AG20443 (cell line): ENCODE measurements at places on chromosomes 11 and 22.
A peak's percentile ranks its signal among the peaks of the same experiment; 100 is the strongest.

DNA sequence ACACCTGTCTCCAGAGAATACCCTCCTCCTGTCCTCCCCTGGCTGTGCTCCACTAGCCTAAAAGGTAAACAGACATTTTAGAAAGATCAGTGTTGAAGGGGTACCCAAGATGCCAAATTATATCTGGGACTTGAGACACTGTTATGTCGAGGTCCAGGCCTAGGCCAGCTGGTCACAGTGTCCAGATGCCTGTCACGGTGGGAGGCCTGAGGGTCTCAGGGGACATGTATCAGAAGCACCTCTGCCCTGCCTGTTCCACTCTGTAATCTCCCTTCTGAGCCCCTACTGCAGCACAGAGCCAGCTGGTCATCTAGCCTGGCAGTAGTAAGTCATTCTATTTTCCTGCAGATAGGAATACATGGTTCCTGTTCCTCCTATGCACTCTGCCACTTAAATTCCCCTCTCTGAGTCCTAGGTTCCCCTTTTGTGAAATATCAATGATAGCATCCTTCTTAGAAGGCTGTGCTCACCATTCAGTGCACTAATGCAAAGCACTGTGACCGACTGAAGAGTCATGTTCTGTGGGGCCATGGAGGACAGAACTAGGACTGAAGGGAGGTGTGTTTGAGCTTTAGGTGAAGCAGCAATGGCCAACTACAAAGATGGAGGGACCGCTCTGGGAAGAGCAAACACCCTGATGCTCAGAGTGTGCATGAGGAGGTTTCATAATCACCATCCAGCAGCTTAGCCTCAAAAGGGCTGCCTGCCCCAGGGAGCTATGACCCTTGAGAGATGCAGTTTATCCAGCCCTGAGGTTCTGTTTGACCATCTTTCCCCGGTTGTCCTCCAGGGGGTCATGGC lies 44.8 kb upstream of the TUB start:
- no peak for DNase-seq

DNA sequence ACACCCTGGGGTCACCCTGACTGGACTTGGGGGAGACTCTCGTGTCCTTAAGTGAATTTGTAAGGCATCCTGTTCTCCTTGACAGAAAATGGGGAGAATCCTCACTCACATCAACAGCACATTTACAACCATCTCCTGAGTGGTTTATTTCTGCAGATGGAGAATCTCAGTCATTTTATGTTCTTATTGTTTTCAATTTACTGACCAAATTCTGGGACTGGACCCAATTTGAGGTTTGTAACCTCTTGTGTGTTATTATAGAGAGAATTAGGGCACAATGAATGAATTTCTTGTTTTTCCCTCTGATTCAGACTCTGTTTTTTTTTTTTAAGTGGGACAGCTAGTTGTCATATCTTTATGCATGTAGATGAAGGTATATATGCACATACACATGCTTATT lies 104.9 kb downstream of the ADAMTS15 start:
- peak; percentile 72 for DNase-seq

DNA sequence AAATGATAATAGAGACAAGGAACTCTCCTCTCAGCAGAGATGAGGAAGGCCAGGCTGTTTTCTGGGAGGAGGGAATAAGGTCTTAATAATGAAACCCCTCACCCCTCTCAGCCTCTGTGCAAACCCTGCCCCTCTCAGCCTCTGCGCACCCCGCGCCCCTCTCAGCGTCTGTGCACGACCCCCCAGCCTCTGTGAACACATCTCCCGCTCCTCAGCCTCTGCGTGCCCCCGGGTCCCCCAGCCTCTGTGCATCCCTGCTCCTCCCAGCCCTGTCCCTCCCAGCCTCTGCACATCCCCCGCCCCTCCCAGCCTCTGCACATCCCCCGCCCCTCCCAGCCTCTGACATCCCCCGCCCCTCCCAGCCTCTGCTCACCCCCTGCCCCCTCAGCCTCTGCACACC lies 837.8 kb downstream of the TBC1D22A start:
- no peak for DNase-seq

DNA sequence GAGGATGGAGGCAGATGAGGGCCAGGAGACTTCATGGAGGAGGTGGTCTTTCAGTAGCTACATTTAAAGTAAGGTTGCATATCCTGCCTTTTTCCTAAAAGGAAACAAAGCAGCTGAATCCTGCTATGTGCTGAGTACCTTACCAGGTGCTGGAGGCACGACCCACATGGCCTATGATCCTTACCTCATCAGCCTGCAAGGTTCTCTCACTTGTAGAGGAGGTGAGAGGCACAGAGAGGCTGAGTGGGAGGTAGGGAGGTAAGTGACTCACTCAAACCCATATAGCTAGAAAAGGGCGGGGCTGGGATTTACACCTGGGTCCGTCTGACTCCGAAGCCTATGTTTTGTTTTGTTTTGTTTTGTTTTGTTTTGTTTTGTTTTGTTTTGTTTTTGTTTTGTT lies 75.8 kb downstream of the BUD13 start:
- DNase-seq: no peak

- peak; percentile 53 for DNase-seq
Measured at GRCh38 chr11:129223701-129224149, 31.6 kb upstream of the ARHGAP32 start.

GRCh38 chr11:975827-976226 lies 50.2 kb downstream of the AP2A2 start:
- DNase-seq: peak; percentile 45

DNA sequence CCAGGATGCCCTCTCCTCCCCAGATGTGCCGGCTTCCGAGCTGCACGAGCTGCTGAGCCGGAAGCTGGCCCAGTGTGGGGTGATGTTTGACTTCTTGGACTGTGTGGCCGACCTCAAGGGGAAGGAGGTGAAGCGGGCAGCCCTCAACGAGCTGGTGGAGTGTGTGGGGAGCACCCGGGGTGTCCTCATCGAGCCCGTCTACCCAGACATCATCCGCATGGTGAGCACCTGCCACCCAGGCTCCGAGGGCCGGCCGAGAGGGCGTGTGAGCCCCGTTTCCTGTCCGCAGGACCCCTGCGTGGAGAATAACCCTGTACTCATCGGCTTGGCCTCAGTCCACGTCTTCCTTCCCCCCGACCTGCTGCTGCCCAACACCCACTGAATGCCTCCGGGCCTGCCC lies 2.2 kb downstream of the PPP2R5B start:
- DNase-seq: no peak

GRCh38 chr11:94077552-94078293 lies 50.9 kb upstream of the PANX1 start:
- no peak for DNase-seq

- DNase-seq: no peak
Measured at GRCh38 chr11:126305699-126306098, 1.8 kb downstream of the DCPS start.

DNA sequence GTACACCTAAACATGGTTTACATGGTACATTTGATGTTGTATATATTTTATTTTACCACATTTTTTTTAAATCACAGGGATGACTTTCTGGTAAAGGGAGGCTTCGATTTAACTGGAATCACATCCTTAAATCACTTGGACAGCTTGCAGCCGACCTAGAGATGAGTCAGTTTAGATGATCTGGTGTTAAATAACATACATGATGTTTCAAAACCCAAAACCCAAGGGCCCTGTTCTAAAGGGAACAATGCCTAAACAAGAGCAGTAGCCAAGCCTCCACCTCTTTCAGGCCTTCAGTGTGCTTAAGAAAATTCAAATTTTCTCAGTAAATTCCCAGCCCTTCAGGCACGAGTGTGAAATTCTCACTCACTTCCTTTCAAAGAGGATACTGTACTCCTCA lies 108.8 kb downstream of the WT1 start:
- no peak for DNase-seq

- peak; percentile 90 for DNase-seq
Measured at GRCh38 chr11:130706572-130706971, 209.7 kb downstream of the SNX19 start.

DNA sequence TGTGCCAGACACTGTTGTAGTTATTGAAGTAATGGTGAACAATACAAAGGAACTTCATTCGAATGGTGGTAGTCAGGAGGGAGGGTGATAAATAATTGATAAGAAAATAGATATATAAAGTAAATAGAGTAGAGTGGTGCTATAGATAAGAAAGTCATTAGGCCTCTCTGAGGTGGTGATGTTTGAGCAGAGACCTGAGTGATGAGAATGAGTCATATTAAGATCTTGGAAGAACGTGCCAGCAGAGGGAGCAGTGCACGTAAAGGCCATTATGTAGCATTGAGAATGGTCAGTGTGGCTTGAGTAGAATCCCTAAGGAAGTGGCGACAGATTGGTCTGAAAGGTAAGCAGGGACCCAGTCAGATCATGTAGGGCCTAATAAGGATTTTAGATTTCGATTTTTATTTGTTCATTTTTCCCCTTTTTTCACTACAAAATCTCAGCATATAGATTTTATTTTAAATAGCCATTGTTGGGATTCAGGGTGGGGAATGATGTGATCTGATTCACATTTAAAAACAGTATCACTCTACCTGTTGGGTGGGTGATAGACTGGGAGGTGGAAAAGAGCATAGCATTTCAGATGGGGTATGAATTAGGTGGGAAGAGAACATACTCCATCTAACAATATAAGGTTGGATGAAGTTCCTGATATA lies 44.7 kb downstream of the CCDC90B start:
- peak; percentile 53 for DNase-seq

- no peak for DNase-seq
Measured at GRCh38 chr11:75770102-75770501, 1.5 kb downstream of the DGAT2 start.

- DNase-seq: no peak
Measured at GRCh38 chr11:72759468-72759985, 7.3 kb upstream of the ARAP1 start.

DNA sequence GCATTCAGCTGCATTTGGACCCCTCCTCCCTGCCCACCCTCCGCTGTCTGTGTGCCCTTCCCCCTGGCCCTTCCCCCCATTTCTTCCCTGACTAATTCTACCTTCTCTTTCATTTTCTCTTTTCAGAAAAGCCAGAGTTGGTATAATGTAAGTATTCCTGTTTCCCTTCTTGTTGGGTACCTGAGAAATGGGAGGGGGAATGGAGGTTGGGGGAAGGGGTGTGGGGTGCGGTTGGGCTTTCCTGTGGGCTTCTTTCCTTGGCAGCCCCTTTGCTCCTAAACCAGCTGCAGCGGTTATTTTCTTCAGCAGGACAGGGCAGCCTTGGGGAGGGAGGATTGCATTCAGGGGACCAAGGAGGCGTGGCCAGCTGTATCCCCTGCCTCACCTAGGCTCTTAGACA lies 70.2 kb downstream of the SCN3B start:
- peak; percentile 27 for DNase-seq

DNA sequence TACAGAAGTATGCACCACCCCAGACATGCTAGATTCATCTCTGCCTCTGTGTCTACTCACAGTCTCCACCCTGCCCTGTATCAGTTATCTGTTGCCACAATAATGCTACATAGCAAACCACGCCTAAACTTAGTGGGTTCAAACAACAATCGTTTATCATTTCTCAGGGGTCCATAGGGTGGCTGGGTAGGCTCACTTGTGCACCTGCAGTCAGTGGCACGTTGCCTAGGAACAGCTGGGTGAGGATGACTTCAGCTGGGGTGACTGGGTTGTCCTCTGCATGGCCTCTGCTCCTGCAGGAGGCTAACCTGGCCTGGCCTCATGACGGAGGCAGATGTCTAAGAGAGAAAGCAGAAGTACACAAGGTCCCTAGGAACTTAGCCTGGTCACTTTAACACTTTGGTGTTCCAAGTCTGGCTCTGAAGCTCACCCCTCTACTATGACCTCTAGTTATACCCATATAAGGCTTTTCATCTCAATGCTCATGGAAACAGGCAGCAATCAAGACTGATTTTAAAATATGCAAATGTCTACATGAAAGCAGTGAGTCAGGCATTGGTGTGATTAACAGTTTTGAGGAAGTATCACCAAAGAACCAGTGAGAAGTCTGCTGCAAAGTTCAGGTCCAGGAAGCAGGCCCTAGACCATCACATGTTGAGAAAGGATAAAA lies 10.7 kb downstream of the OLFML1 start:
- DNase-seq: no peak

- peak; percentile 26 for DNase-seq
Measured at GRCh38 chr11:94201004-94201465, 72.4 kb downstream of the PANX1 start.

DNA sequence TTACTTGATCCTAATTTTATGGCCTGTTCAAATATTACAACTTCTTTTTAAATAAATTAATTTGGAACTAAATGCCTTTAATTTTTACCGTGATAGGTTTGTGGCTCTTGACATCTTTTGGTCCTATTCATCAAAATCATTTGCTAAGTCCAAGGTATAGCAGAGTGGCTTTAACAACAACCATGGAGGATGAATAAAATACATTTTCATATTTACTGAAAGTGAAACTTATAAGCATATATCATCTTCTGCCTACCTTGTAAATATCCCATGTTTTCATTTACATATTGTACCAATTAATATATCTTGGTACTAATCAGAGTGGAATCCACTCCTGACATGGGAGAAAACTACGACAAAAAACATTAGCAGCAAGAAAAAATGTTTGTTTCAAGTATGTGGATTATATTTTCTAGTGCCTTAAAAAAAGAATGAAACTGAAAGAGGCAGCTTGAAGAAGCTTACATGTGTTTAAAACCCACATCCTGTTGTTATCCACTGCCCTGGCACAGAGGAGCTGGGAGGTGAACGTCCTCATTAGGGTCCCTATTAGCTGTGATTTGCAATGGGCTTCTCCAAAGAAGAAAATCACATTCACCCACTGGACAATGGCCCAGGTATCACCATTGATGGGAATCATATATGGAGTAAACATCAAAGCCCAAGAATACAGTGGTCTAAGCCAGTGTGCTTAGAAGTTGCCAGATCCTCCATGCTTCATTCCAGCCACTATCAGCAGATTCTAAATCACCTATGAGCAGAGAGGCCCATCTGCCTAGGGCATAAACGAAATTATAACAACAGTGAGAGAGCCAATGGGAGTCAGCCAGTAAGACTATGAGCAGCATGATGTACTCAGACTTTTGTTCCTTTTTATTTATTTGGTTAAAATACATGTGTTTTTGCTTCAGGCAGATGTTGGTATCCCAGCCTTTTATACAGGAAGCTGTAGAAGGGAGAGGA lies 84.7 kb downstream of the MAML2 start:
- DNase-seq: no peak

- DNase-seq: no peak
Measured at GRCh38 chr11:128859563-128860441, 7.3 kb downstream of the KCNJ1 start.

DNA sequence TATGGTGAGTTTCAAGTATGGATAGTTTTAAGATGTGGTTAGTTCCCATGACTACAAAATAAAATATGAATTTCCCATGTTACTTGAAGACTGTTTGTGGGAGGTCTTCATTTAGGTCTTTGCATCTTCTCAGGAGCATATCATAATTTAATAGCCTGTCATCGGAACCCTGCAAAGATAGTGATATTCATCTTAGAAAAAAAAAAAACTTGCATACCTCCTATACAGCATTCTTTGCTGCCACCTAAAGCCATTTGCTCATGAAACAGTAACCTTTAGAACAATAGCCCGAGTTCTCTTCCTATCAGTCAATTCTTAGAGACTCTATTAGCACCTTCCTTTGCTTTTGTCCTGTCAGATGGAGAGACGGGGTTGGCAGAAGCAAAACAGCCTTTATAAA lies 75.3 kb downstream of the ARFGAP2 start:
- DNase-seq: no peak

- DNase-seq: no peak
Measured at GRCh38 chr11:77171885-77172665, 44.0 kb downstream of the MYO7A start.

GRCh38 chr11:124865902-124866851 lies 945 bp downstream of the ROBO3 start:
- DNase-seq: peak; percentile 86

GRCh38 chr11:94776351-94777321 lies 8.5 kb downstream of the AMOTL1 start:
- DNase-seq: peak; percentile 25

- DNase-seq: no peak
Measured at GRCh38 chr11:2804189-2804588, 81.4 kb downstream of the CDKN1C start.

- DNase-seq: no peak
Measured at GRCh38 chr11:131584785-131585592, 214.6 kb downstream of the NTM start.
